ENCODE measurements at places on chromosomes 4 and X.

GRCh38 chr4:101790521-101791181 is at the start of gene BANK1:
Gene BANK1 (plus strand): TSS chr4:101790730. CDS start chr4:101790881, 151 bp downstream.
- DNase-seq, result no peak

DNA sequence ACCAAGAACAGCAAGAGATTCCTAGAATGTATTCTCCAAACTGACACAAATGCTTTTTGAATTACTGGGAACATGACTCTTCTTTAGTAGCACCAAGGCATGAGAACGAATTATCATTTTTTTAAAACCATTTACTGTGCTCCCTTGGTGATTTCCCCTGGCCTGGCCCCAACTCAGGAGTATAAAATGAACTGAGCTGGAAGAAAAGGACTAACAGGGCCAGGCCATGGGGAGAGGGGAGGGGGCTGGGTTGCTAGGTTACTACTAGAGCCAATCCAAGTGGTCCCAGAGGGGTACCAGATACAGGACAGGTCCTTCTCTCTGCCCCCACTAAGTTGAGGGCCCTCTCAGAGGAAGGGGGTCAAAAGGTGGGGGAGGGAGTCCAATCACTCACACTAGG is 23.1 kb downstream of the SASH3 start:
- DNase-seq, result no peak

- DNase-seq, result no peak
These were observed 258.3 kb upstream of the GABRA2 start for GRCh38 chr4:46648088-46648744.

DNA sequence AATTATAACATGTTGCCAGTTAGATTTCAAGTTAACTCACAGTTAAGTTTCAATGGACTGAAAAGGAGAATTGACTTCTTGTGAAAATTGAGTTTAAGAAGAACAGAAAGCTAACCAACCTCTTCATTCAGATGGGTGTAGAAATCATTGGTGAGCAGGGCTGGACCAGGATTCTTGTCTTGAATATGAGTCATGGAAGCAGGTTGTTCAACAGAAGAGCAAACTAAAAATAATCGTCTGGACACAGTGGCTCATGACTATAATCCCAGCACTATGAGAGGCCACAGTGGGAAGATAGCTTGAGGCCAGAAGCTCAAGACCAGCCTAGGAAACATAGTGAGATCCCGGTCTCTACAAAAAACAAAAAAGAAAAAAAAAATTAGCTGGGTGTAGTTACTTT is 98.2 kb downstream of the ARSJ start:
- no peak for DNase-seq

DNA sequence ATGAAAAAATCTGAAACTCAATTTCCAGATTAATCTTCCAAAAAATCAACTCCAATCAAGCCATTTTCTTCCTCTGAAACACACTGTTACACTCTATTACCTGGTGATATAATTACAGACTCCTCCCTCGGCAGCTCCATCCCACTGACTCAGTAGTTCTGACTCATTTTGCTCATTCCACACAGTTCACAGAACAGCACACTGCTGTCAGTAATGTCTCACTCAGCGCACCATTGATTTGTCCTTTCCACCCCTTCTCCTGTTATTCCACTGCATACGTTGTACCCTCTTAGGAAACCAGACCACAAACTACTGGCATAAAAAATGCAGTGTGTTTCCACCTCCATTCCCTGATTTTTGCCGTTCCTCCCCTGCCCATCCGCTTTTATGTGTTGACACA is 212.7 kb downstream of the SLIT2 start:
- no peak for DNase-seq

DNA sequence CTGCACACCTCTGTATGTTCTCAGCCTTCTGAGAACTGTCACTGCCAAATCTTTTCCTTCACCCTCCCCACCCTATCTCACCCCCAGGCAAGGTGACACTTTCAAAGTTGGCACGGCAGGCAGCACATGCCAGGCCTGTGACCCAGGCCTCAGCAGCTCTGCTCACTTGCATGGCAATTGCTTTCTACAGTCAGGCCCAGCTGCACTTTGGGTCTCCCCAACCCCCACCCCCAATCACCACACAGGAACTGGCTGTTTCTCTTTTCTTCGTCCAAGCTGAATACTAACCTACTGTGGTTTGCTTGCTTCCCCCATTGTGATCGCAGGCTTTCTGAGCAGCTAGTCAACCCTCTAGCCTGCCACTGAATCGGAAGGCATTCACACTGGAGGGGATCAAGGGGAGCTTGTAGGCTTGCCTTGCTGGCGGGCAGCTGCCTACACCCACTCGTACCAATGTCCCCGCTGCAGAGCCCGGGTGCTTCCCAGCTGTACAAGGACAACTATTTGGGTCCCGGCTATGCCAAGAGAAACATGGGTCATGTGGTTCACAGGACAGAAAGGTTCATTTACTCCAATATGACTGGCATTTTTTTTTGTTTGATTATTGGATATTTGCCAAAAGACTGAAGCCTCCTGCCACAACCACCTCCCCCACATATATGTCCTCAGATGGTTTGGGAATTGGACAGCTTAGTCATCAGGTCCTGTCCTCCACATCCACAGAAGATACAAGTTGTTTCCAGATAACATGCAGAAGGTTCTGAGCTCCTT is 28.1 kb downstream of the SLC25A43 start:
- DNase-seq, result no peak

- no peak for DNase-seq
These were observed 1317.0 kb downstream of the STIM2 start for GRCh38 chr4:28177641-28178040.

- DNase-seq, result no peak
These were observed 705.5 kb downstream of the ARAP2 start for GRCh38 chr4:35538807-35539206.

GRCh38 chrX:154546354-154547244 is at the start of gene G6PD:
Gene G6PD (minus strand): TSS chrX:154546846. CDS start chrX:154546155, 691 bp downstream.
- no peak for DNase-seq

DNA sequence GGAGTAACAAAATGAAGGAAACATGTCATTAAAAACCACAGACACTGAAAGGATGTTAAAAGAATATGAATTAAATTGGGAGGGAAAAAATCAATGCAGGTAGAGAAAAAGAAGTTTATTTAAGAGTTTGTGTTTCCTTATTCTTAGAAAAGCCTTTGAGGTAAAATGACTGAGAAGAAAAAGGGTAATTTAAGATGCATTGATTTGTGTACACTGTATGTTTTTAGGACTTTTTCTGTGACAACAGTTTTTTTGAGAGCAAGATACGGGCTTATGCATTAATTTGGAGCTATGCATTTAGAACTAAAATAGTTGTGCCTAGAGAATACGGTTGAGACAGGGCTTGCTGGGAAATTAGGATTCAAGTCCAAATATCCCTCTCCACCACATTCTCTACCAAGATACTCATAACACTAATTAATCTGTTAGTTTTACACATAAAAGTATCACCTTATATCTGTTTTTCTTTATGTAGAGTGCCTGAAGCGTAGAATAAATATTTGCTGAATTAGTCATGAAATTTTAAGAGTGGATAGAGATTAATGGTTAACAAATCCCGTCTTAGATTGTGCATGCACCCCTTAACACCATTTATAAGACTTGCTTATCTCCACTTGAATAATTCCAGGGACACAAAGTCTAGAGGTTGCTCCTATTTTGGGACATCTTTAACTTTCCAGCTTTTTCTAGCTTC is 232.5 kb downstream of the PCDH7 start:
- DNase-seq, result no peak

DNA sequence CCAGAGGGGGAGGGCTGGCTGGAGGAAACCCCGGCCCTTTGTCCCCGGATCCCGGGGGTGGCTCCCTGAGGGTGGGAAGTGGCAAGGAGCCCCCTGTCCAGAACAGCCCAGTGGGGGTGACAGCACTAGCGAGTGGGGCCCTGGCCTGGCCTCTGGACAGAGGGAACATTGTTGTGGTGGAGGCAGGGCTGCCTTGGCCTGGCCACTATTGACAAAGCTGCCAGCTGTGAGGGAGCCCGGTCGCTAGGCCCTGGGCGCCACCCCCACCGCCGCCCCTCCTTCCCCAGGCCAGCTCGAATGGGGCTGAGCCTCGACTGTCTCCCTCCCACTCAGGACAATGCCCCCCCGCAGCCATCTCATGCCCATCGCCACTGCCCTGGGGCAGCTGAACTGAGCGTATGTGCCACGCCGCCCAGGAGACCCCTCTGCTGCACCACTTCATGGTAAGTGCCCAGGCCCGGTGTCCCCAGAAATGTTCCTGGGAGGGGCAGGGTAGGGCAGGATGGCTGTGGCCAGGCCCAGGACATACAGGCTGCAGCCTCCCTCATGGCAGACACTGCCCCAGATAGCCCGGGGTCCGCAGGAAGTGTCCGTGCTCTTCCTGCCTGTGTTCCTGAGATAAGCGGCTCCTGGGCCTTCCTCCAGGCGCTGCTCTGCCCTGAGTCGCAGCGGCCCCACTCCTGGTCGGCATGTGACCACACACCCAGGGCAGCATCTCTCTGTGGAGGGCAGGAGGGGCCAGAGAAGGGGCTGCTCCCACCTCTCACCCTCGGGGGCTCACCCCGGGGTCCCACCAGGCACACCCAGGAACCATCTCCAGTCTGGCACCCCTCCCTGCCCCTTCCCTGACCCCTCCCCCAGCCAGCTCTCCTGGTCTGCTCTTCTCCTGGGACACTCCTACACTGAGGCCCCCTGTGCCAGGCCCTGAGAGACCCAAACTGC is 1.4 kb downstream of the PLXNB3 start:
- DNase-seq, result no peak

DNA sequence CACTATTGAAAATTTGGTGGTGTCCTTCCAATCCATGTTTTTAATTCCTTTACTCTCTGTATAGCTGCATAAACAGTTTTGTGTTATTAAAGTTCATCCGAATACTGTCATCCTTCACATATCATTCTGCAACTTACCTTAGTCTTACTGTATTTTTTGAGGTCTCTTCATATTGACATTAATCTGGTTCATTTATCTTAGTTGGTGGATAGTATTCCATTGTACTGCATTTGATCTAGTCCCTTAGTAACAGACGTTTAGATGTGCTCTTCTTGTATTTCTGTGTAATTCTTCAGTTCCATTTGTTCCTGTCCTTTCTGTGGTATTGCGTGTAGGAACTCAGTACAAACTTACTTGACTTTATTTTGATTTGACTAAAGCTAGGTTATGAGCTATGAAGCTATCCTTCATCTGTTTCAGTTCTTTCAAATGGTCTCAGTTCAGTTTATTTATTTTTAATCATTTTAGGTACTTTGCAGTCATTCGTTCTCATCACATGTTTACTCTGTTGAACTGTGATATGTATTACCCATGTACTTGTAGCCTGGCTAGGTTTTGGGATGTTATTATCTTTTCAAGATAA is 41.3 kb downstream of the RAPGEF2 start:
- no peak for DNase-seq

DNA sequence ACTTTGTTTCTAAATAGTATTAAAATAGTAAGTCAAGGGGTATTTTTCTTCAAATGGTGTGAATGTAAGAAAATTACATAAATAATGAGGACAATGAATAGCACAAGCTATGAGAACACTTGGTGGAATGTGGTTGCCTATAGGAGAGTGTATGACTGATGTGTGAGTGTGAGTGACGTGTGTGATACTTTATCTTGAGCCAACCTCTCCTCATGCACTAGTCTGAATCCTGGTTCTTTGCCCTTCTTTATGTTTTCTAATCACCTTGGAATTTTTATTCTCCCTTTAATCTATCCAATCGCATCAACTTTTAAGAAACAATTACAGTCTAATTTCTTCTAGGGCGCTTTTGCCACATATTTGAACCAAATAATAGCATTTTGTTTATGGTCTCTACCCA is 98.2 kb downstream of the YIPF7 start:
- DNase-seq, result no peak
